AML-193 (cell line): ENCODE measurements at places on chromosomes 12 and 14.

- no peak for DNase-seq
These were observed 240.1 kb upstream of the SRRM4 start for GRCh38 chr12:118741194-118741593.

- DNase-seq, result no peak
These were observed 1.1 kb upstream of the RBMS2 start for GRCh38 chr12:56520506-56520905.

DNA sequence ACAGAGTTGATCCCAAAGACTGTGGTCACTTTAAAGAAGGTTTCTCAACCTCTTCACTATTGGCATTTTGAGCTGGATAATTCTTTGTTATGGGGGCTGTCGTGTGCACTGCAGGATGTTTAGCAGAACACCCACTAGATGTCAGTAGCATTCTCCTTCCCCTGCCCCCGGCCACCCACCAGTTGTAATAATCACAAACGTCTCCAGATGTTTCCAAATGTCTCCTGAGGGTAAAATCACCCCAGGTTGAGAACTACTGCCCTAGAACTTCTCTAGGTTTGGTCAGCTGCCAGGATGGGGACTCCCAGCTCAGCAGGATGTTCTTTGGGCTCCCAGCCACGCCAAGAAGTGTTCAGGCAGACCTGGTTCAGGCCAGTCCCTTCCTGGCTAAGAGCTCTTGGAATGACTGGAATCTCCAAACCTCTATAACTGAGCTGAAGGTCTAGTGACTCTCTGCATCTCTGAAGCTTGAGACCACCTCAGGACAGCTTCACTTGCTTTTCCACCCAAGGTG is 12.5 kb upstream of the AJUBA start:
- DNase-seq, result peak; percentile 8

GRCh38 chr14:49982082-49982481 is 89.2 kb downstream of the ARF6 start:
- no peak for DNase-seq

- DNase-seq, result no peak
These were observed 16.5 kb downstream of the SPTLC2 start for GRCh38 chr14:77599889-77600288.

- DNase-seq, result no peak
These were observed 49.6 kb downstream of the TC2N start for GRCh38 chr14:91817566-91818325.

DNA sequence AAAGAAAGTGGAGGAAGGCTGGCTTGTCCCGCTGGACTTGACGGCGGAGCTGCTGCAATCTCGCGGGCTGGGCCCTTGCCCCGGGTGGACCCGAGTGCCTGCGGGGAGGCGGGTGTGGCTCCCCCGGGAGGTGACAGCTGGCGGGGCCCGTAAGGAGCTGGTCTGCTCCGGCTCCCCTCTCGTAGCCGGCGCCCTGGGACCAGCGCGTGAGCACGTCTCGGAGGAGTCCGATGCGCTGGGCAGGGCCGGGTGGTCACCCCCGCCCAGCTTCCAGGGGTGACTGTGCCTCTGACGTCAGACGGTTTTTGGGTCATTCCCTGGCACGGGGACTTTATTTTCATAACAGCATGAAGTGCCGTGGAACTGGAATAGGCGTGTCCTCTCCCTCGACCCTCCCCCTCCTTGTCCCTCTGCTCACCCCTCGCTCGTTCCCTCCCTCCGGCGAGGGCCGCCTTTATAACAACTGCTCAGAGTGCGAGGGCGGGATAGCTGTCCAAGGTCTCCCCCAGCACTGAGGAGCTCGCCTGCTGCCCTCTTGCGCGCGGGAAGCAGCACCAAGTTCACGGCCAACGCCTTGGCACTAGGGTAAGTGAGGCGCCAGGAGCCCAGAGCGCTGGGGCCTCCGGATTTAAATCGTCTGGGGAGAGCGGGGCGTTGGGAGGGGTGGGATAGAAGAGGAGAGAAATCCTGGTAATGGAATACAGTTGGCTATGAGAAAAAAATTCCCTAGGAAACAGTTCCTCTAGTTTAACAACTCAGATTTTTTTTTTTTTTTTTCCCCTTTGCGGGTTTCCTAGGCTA is at the start of gene GPRC5A:
GPRC5A (plus strand) TSS at position 483 of the 801 bp plus-strand sequence. CDS start 16,688 bp downstream, outside the sequence.
- no peak for DNase-seq

DNA sequence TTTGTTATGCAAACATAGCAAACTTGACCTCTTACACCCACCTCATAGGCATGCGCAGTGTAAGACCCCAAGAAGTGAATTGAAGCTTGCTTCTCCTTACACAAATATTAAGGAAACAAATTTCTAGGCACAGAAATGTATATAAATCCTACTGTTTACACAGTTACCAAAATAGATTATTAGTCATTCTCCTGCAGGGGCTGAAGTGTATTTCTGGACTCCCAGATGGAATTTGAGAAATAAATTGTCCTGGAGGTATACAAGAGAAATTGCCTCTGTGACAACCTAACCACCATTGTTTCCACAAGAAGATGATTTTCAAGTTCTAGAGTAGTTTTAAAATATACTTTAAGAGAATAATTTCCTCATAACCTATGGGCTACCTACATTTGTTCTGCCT is 656.0 kb upstream of the MDGA2 start:
- no peak for DNase-seq

GRCh38 chr14:64823305-64823861 is 56.3 kb downstream of the SPTB start:
- peak; percentile 58 for DNase-seq

DNA sequence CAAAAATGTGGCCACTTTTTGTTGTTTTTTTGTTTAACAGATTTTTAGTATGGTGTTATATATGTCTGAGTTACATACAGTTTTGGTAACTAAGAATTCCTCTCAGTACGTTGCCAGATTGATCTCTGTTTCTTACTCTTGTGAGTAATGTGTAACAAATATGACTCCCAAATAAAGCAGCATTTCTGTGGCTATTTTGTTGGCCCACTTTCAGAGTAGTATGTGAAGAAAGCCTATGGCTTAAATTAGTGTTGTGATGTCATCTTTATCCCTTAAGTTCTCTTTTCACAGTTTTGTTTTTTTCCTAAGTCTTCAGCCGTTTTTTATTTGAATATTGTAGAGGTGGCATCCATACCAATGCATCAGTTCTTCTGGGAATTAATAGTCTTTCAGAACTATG is 10.7 kb downstream of the PCNX4 start:
- no peak for DNase-seq

- DNase-seq, result no peak
These were observed 90.8 kb downstream of the PRKAB1 start for GRCh38 chr12:119758722-119759121.

GRCh38 chr12:44029194-44029593 is 193.3 kb downstream of the TMEM117 start:
- DNase-seq, result no peak

DNA sequence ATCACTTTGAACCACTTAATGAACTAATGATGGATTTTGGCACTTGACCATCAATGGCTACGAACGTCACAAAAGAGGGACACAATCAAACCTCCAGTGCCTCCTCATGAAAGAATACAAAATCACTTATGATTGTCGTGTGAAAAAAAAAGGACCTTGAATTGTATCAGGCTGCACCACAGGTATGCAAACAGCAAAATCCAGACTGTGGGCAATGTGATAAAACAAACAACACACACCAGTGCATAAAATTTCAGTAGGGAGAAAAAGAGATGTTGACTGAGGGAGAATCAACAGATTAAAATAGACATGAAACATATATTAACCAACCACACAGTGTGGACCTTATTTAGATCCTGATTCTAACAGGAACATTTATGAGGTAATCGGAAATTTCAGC is 2.6 kb downstream of the TSPAN8 start:
- no peak for DNase-seq

DNA sequence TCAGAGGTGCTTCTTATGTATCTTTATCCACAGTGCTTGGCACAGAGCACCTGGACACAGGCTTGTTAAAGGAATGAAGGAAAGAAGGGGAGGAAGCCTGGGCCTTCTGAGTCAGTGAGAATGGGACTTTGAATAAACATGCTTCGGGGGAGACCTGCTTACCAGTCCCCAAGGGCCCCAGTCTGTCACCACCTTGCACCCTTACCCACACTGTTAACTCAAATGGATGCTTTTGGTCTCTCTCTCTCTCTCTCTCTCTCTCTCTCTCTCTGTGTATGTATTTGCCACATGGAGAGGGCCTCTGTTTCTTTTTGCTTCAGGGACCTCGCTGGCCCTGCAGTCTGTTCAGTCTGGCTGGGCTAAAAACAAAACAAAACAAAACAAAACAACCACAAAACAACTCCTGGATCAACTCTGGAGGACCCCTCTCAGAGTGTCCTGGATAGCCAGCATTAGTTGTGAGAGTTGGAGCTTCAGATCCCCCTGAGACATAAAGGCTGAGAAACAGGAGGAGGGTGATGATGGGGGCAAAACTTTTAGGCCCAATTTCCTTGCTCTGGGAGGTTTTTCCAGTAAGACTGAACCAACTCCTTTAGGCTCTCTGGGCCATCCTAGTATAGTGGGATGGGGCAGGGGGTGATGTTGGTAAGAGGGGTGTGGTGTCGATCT is 1.9 kb downstream of the KIF5A start:
- DNase-seq, result no peak

- no peak for DNase-seq
These were observed 10.3 kb upstream of the RIC8B start for GRCh38 chr12:106764220-106764619.

DNA sequence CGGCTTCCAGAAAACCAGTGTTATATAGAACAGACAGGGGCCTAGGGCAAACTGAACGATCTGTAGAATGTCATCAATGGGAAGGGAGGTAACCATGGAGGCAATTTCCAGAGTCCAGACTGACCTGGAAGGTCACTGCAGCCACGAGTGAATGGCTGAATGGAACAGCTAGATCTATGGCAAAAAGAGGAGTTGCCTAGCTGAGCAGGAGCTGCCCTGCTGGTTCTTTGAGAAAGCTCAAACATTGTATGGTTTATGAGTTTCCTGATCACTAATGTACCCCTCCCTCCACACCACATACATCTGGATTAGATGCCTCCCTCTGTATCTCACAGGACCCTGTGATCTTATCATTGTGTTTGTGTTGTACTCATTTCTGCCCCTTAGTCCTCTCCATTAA is 1.0 kb upstream of the RERG start:
- no peak for DNase-seq

- no peak for DNase-seq
These were observed 172.4 kb upstream of the GRIN2B start for GRCh38 chr12:14153803-14154202.

DNA sequence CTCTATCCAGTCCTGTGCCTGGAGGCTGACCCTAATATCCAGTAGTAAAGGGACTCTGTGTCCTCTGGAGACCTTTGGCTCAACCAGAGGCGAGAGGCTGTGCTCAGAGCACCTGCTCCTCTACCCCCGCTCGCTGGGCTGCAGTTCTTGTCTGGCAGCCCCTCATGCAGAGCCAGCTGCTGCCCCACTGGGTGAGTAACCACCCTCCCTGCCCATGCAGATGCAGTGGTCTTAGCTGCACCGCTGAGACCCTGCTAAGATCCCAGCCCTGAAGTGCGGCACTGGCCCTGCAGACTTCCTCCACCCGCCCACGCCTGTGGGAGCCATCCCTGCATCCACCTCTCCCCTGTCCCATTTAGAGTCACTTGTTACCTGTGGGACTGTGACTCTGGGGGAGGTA is 347.5 kb upstream of the SFSWAP start:
- DNase-seq, result no peak

DNA sequence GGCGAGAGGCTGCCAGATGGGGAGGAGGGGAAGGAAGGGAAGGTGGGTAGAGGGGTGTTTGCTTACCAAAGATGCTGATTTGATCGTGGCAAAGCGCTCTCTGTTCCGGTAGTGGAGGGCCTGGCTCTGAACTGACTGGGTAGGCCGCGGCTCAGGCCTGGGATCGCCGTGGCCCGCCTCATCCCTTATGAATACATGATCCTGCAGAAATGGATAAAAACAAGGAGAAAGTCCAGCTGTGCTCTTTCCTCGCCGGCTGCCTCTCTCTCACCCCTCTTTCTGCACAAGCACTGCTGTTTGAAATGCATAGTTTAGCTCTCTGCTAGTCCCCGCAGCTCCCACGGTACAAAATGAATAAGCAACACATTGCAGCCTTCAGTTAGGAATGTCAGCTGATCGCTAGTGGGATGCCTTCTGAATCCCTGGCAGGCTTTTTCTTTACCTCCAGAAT is 53.8 kb downstream of the PEBP1 start:
- no peak for DNase-seq

DNA sequence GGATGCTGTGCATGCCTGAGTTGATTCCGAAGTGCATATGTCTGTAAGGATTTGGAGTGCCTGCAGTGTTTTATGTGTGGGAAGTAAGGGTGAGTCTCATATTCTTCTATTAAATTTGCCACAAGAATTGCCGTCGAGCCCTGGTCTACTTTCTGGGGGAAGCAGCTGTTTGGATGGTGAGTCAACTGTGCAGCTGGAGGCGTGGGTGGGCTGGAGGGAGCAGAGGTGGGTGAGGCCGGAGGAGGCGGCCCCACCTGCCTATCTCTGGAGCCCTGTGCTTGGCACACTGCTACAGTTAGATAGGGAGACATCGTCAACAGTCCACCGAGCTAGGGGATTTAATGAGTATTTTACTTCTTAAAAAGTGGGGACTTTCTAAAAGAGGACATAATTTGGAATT is 9.7 kb downstream of the GLRX5 start:
- DNase-seq, result no peak

- DNase-seq, result no peak
These were observed 134.8 kb upstream of the FUT8 start for GRCh38 chr14:65277580-65278270.

- DNase-seq, result peak; percentile 26
These were observed 58.6 kb downstream of the TBX3 start for GRCh38 chr12:114625294-114625851.

DNA sequence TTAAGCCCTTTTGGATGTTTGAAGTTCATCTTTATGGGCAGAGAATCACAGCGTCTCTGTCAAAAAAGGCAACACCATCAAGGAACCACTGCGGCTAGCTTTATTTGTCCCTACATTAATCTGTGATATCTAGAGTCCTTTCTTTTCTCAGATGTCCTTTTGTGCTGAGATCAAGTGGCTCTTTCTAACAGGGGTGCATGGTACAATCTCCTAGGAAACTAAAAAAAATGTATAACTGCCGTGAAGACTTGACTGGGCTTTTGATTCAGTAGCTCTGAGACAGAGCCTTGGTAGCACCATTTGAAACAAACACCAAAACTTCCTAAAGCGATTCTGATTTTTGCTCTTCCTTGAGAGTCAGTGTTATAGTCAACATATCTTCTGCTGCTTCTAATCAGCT is 33.3 kb downstream of the KCNK13 start:
- DNase-seq, result no peak

- DNase-seq, result peak; percentile 30
These were observed 691 bp downstream of the ZFYVE26 start for GRCh38 chr14:67815573-67816225.

DNA sequence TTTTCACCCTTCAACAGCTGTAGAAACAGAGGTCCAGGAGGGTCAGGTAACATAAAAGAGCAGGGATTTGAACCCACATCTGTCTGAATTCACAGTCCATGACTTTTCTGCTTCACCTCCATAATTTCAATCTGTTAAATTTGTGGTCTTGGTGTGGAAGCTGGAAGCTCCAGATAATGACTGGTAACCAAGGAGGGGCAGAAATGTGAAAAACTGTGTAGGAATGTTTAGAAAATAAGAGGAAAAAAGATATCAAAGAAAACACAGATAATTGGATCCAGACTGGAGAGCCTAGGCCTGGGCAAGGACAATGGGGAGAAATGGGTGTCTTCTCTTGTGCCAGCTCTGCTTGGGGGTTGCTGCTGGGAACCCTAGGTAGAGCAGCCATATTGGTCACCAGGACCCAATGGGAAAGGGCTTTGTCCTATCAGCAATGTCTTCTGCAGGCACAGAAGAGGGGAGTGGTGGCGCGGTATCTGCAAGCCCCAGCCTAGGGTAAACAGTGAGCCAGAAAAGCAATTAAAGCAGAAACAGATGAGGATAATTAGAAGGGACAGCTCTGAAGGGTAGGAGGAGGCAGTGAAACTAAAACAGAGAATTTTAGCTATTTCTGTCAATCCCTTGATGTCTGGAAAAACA is 54.3 kb upstream of the CCDC91 start:
- DNase-seq, result no peak
